Stimulated activated naive CD4-positive, alpha-beta T cell (primary cell): ENCODE measurements at places on chromosomes 4 and X.

- DNase-seq: no peak
Measured at GRCh38 chr4:6365545-6366086, 96.0 kb downstream of the WFS1 start.

DNA sequence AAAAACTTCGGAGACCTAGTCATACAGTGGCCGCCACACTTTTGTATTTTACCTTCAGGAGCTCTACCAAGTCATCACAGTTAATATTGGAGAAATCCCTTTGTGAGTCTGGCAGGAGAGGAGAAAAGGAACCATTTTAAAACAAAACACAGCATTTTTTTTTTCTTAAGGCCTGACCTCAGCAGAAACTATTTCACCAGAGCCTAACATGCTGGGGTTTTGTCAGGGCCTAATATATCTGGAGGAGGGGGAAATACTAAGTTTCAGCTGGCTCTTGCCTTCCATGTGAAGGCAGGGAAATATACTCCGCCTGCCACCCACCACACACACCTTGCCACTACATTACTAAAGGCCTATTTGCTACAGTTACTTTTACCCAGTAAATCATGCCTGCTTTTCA lies 26.5 kb upstream of the BDH2 start:
- no peak for DNase-seq

GRCh38 chr4:145299380-145300076 lies 119.1 kb upstream of the OTUD4 start:
- no peak for DNase-seq

DNA sequence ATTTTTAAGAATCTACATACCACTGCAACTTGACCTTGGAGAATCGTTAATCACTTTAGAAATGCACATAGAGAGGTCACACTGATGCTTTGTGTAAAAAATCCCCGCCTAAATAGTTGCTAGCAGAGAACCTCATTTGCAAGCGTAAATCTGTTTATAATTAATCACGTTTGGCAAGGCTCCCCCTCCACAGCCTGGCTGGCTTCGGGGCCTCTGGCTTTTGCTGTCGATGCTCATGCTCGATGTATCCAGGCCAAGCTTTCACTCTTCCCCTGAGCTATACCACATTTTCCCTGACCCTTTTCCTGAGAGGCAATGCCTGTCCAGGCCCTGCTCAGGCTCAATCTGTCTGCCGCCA lies 23.4 kb downstream of the CYTL1 start:
- no peak for DNase-seq

DNA sequence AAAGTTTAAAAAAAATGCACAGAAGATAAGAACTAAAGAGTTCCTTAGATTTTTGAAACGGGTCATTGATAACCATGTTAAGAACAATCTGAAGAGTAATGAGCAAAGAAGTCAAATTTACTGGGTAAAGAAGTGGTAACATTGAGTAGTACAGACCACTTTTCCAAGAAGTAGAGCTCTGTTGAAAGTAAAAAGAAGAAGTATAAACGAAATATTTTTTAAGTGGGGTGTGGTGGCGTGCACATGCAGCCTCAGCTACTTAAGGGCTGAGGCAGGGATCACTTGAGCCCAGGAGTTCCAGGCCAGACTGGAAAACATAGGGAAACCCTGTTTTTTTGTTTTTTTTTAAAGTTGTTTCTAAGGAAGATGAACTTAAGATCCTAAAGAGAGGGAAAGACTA lies 68.5 kb downstream of the UBA6 start:
- DNase-seq: no peak

GRCh38 chr4:27024805-27025204 lies 164.2 kb downstream of the STIM2 start:
- DNase-seq: no peak

DNA sequence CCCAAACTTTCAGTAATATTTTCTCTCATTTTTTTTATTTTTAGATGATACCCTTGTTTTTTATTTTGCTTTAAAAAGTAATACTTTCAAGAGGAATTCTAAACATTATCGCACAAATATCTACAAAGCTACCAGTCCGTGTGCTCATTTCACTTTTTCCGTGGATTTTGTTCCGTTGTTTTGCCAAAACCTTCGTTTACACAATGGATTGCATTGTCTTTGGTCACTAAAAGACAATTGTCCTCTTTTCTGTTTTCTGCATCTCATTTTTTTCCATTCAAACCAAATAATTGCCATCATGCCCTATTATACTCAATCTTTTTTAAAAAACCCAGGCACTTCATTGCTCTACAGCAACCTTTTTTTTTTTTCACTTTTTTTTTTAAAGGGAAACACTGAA lies 214.9 kb downstream of the CXXC4 start:
- DNase-seq: no peak

DNA sequence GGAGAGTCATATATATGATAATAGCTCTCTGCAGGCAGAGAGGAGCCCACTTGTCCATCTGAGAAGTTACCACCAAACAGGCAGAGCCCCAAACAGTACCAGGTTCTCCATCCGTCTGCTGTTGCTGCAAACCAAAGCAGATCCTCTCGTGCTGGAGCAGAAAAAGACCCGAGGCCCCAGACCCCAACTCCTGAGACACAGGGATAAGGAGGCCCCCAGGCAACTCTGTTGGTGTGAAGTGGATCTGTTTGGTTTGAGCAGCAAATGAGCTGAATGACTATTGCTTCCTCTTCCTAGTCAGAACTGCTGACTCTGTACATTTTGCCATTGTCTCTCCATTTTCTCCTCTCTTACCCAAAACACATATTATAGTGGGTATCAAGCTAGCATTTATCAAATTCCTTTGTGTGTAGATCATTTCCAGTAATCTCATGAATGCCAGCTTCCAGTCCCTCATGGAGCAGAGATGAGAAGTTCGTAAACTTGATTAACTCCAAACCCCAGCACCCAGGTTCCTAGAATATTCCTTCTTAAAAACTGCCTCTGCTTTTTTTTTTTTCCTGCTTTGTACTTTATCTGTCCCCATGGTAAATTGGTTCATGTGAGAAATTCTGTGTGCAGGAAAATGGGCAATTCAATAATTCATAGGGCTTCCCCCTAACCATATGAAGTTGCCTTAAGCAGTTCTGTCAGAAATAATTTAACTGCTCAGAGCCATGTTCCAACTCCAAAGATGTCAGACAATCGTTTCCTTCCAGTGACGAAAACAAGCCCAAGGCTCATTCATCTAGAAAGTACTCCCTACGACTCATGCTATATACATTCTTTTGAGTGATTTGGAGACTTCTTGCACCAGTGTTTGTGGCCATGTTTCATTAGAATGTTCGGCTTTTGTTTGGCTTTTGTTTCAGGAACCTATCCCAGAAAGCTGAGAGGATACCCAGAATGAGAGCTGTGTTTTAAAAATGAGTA lies 98.6 kb upstream of the ATXN3L start:
- DNase-seq: no peak

DNA sequence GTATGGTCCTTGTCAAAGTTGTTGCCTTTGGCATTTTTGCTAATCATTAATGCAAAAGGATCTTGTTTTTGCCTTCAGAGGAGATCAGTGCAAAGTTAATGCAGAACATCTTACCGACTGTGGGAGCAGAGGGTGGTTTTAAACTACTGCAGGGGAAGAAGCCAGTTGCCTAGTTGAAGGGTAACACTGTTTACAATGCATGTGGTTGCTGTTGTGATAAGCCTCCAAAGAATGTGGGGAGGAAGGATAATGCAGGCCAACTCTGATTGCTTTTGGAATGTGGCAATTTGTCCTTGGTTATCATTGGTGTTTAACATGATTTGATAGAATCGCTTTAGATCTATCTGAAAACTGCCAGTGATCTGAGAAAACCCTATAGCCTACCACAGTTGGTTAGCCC lies 204.3 kb upstream of the TLL1 start:
- DNase-seq: no peak

DNA sequence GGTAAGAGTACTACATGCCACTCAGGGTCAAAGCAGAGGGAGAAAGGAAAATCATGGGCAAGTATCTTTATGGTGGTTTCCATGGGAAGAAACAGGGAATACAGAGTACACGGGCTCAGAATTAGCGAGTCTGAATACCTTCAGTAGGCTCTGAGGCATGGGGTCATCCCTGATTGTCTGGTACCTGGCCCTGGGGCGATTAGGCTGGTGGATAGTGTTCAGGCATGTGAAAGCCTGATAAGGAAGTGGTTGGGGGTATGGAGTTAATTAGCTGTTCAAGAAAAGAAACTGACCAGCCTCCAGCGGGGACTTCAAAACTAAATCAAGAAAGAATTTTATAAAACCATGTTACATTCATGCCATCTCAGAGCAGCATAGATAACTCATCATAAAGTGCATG lies 518.8 kb downstream of the RAB28 start:
- no peak for DNase-seq

- DNase-seq: no peak
Measured at GRCh38 chrX:110723844-110724243, 71.8 kb downstream of the CHRDL1 start.

GRCh38 chr4:85837439-85837733 lies 362.4 kb downstream of the ARHGAP24 start:
- DNase-seq: no peak

DNA sequence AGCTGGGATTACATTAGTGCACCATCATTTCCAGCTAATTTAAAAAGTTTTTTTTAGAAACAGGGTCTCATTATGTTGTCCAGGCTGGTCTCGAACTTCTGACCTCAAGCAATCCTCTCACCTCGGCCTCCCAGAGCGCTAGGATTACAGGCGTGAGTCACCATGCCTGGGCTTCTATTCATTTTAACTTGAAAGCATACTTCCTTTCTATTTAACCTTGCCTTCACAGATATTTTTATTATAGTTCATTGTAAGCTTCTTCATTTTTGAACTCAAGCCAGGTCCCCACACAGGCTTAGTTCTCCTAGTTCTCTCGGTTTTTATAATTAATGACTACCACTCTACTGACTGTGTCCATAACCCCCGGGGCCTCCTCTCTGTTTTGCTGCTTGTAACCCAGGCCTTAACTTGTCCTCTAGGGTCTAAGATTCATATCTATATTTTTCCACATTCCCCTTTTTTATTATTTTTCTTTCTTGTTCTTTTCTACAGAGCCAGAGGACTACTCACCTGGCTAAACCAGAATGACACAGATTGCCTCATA lies 50.7 kb downstream of the SNX12 start:
- DNase-seq: no peak

GRCh38 chr4:63349674-63350025 lies 1059.6 kb downstream of the TECRL start:
- DNase-seq: no peak

GRCh38 chrX:15235001-15235400 lies 34.9 kb downstream of the ASB9 start:
- DNase-seq: no peak

- no peak for DNase-seq
Measured at GRCh38 chr4:182207830-182208396, 35.3 kb upstream of the TENM3 start.

GRCh38 chr4:114674080-114674479 lies 75.5 kb downstream of the UGT8 start:
- DNase-seq: no peak

GRCh38 chr4:45636175-45636574 lies 487.7 kb downstream of the GABRG1 start:
- DNase-seq: no peak

- DNase-seq: no peak
Measured at GRCh38 chrX:13254076-13254785, 65.6 kb downstream of the ATXN3L start.

DNA sequence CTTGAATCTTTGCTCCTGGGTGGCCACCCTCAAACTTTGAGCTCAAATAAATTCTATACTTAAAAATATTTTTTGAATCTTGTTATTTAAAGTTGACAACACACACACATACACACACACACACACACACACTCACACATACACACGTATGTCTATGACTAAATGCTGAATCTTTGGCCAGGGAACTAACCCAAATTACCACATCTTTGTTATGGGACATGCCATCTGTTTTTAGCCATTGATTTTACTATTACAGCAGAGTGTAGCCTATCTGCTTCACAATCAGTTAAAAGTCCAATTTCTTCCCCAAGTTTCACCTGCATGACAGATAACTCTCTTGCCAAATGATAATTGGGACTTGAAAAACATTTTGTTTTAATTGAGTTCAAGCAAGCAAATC lies 45.0 kb upstream of the USP46 start:
- DNase-seq: no peak

- no peak for DNase-seq
Measured at GRCh38 chr4:152021788-152022438, 261.1 kb upstream of the GATB start.

DNA sequence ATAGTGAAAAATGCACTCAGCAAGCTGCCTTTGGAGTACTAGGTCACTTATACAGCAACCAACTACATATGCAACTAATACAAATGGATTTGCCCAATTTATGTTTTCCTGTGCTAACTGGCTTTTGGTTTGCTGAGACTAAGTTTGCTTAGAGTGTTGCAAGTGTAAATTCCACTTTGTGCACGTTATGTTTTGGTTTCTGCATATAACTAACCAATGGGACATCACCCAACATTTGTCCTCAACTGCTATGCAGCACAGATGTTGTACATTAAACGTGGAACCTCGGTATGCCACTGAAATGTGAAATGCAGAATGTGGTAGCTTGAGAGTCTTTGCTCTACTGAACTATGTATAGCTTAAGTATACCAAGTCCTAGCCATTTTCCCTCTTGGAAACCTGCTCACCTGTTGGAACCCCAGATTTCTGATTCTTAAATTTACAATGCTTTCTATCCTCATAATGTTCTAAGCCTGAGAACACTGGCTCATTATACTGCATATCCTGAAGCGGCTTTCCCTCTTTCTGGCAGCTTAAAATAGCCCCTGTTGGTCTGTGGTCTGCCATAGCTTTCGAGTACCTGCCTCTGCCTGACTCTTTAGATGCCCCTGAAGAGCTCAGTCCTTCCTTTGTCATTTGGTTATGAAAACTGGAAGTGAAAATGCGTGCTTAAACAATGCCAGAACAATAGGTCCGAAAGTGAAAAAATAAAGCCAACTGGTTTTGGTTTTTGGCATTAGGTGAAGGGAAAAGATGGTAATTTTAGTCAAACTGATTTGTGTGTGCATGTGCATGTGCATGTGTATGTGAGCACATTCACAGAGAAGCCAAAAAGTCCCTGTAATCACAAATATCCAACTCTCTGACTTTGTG lies 158.0 kb downstream of the SH2D1A start:
- DNase-seq: no peak
